Stimulated activated CD4-positive, alpha-beta T cell treated with anti-CD3 and anti-CD28 coated beads, Interleukin-2, amount 100 ng/mL, for 4 hours (primary cell): ENCODE measurements at places on chromosomes 2 and 18.

- no peak for DNase-seq
These were observed 57.6 kb downstream of the TTC21B start for GRCh38 chr2:165895974-165896373.

DNA sequence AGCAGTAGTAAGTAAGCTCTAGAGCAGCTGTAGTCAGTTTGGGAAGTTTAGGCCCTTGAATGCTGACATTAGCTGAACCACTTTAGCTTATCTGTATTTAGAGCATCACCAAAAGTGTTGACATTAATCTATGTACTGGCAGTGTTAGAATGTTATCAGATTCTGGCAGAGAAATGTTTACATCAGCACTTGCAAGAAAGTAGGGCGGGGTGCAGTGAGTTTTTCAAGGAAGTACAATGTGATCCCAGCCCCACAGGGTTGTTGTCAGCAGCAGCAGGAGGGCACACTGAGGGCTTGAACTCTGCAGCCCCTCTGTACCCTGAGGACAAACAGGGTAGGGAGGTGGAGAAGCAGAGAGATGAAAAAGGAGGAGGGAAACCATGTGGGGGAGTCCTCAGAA, 35.5 kb upstream of the RMP24 start:
- DNase-seq, result no peak

GRCh38 chr2:105380432-105381100, 18.3 kb downstream of the FHL2 start:
- no peak for DNase-seq

GRCh38 chr2:100397976-100398375, 19.5 kb downstream of the CHST10 start:
- DNase-seq, result no peak

GRCh38 chr2:226694586-226695284, 104.9 kb downstream of the IRS1 start:
- no peak for DNase-seq

DNA sequence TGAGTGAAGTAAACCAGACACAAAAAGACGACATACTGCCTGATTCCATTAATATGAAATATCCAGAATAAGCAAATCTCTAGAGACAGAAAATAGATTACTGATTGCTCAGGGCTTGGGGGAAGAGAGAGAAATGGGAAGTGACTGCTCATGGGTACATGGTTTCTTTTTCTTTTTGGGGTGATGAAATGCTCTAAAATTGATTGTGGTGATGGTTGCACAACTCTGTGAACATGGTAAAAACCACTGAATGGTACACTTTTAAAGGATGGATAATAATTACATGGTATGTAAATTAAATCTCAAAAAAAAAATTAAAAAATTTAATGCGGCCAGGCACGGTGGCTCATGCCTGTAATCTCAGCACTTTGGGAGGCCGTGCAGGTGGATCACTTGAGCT, 39.3 kb downstream of the RPL31 start:
- DNase-seq, result no peak

GRCh38 chr18:46475390-46475752, 181.6 kb downstream of the LOXHD1 start:
- DNase-seq, result no peak

DNA sequence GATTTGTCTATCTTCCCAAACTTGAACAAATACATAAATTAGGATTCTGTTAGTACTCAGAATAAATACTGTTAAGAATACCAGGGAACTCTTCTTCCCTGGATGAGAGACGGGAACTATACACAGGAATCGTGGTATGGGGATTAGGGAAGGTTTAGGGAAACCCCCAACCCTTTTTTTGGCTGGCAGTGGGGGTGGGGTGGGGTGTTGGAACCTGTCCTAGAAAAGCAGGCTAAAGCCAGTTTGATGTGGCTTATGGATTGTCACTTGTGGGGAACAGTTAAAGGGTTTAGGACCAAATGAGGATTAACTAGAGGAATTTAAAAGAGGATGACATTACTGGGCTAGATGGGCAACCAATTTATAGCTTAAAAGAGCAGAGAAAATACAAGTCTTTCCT, 1.8 kb downstream of the SLC4A10 start:
- DNase-seq, result no peak

DNA sequence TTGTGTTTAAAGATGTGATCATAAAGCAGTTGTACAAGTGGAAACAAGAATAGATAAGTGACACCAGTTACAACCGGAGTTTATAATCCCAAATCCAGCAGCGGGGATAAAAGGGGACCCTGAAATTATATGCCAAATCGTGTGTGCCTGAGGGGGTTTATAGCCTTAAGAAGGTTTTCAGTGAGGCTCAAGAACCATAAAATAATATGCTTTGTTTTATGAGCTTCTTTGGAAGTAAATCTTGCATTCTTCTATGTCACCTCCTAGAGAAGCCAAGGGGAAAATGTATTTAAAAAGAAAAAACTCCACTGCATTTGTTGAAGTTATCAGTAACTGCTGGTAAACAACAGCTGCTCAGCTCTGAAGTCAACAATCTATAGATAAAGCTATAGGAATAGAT, 25.8 kb upstream of the MAP3K20 start:
- DNase-seq, result no peak

- no peak for DNase-seq
These were observed 61.8 kb downstream of the C2orf76 start for GRCh38 chr2:119304847-119305246.

GRCh38 chr2:177433402-177433801, 40.8 kb downstream of the AGPS start:
- DNase-seq, result no peak

DNA sequence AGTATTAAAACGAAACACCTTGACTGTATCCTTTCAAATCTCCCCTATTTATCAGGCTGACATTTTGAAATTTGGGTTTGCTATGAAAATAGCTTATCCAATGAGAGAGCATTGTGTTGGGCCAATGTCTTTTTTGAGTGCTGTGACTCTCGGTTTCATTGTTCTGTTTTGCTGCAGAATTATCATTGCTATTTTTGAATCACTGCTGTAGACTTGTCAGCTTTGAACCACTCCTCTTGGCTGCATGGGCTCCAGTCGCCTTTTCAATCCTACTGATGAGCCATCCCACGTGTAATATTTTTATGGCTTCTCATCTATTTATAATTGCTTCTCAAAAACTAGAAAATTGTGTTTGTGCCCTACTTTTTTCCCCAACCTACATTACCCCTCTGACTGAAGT, 322.8 kb downstream of the LNPK start:
- no peak for DNase-seq

DNA sequence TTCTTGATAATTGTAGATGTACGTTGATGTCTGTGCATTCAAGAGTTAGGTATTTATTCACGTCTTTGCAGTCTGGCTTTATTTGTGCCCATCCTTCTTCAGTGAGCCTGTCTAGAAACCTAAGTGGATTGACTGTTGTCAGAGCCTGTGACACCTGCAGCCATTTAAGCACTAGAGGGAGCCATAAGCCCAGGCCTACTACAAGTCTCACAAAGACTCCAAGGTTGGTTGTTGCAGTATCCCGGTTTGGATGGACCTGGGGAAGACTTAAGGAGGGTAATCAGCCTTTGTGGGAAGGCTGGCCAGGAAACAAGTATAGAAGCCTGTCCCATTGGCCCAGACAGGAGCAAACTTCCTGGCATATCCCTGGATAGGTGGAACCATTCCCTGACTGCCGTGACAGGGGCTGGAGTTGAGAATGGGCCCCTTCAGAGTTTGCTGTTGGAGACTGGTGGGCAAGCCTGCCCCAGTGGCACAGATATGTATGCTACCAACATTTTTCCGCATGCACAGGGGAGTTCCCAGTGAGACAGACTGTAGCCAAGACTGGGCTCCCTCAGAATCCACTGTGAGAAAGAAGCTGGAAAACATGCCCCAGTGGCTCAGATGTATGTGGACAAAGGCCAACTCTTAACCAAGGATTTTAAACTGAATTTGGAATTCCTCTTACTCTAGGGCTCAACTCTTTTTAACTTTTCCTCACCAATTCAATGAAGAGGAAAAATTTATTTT, 9.3 kb upstream of the LRRC30 start:
- DNase-seq, result no peak
